ENCODE measurements at places on chromosomes 4 and X. TPM values are rescaled to one million over a fixed set of nuclear protein-coding genes. Genes with fewer than 3 reads are reported as not detected.
A peak's percentile ranks its signal among the peaks of the same experiment; 100 is the strongest.

PAGE1 gene
- total RNA-seq = 1.1 TPM

GRCh38 chr4:67891645-67892044, 7.8 kb upstream of the TMPRSS11D start:
- no peak for DNase-seq

LRAT gene
- total RNA-seq = not detected

NLGN4X gene
- 0.15 TPM for total RNA-seq

- peak; percentile 56 for DNase-seq
These were observed 100.3 kb upstream of the DDIT4L start for GRCh38 chr4:100290585-100290984.

GRCh38 chr4:184826691-184827270, 1.0 kb upstream of the ACSL1 start:
- no peak for DNase-seq

- no peak for DNase-seq
These were observed 8.4 kb downstream of the TLR10 start for GRCh38 chr4:38774181-38774955.

GRCh38 chr4:20272411-20272872, 20.7 kb downstream of the SLIT2 start:
- DNase-seq = peak; percentile 81

DNA sequence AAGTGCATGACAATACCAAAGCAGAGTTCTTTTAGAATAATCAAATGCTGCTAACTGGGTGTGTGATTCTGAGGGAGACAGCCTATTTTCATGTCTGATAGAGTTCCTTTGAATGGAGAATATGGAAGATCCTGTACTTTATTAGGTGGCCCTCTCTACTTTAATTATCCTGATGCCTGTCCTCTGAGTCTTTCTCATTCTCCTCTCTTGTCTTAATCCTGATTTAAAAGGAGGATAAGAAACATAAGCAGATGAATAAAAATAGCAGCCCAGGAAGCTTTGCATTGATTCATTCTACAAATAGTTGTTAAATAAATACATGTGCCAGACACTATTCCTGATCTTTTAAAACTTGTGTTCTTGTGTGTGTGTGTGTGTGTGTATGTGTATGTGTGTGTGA, 387.3 kb downstream of the SPRY1 start:
- DNase-seq = no peak

- DNase-seq = no peak
These were observed 11.2 kb downstream of the LRPAP1 start for GRCh38 chr4:3520796-3521600.

DNA sequence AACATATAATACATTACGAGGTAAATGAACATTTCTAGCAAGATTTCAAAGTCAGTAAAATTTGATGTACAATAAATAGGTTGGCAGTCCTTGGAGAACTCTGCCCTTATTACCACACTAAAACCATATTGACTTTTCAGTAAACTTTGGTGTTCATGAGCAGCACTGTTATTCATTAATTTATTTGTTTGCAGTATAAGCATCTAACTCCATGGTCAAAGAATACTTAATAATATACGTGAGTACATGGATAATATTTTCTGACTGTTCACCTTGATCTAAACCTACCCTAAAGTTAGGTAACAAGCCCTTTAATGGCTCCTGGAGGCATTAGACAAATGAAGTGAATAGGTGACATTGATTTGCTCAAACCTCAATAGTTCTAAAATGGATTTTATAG, 817.2 kb upstream of the FTHL17 start:
- DNase-seq = no peak

GRCh38 chrX:143500751-143501150, 16.5 kb downstream of the SPANXN3 start:
- DNase-seq = no peak

DNA sequence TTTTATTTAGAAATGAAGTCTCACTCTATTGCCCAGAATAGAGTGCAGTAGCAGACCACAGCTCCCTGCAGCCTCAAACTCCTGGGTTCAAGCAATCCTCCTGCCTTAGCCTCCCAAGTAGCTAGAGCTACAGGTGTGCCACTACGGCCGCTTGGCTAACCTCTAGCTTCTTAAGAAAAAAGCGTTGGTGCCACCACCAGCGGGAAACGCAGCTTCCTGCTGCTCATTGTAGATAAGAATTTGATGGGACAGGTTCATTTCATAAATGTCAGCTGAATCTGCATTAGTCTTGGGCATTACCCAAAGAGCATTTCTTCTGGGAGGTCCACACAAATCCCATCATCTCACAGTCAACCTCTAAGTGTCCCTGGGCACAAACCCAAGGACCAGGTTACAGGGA, 33.2 kb upstream of the NAP1L5 start:
- DNase-seq = no peak

- DNase-seq = no peak
These were observed 129.6 kb upstream of the QRFPR start for GRCh38 chr4:121510341-121510874.
